Cardiac muscle cell (in vitro differentiated cells and primary cell): ENCODE measurements at places on chromosomes 5 and 9. TPM values are rescaled to one million over a fixed set of nuclear protein-coding genes. Genes with fewer than 3 reads are reported as not detected.

The TSSK1B gene
- 0.14 and 0.15 TPM in 2 replicates for total RNA-seq

The LECT2 gene
- total RNA-seq = not detected in 2 replicates

The PAM gene
- 392 and 632 TPM in 2 replicates for total RNA-seq

The CCDC152 gene
- 1.5 TPM in 2 replicates for total RNA-seq

The ENTPD8 gene
- total RNA-seq = 0.51 and 0.56 TPM in 2 replicates

The TMC1 gene
- total RNA-seq = not detected in 2 replicates
